Endodermal cell (in vitro differentiated cells): ENCODE measurements at places on chromosomes 11 and 22. TPM values are rescaled to one million over a fixed set of nuclear protein-coding genes. Genes with fewer than 3 reads are reported as not detected.

Gene SH3BP1
- 27.2 to 41.3 TPM (median 38.6 TPM) in 3 replicates for total RNA-seq

Gene B3GAT3
- total RNA-seq = 36.1 and 38.6 TPM in 2 replicates

Gene USH1C
- 1.9 to 3.9 TPM (median 2.8 TPM) in 3 replicates for total RNA-seq

Gene SYT12
- 0.45 and 1.1 TPM in 2 replicates for total RNA-seq

Gene C1QTNF6
- total RNA-seq = 14.5 to 17.1 TPM (median 15.5 TPM) in 3 replicates

Gene HEPHL1
- total RNA-seq = not detected in 2 replicates

Gene UBQLNL
- total RNA-seq = 0.16 and 0.26 TPM in 2 replicates

Gene NPAS4
- not detected in 2 replicates for total RNA-seq

Gene NEFH
- 1.4 to 2.0 TPM (median 1.7 TPM) in 3 replicates for total RNA-seq

GRCh38 chr11:36455658-36456111 lies 54.4 kb downstream of the TRAF6 start:
- peak; percentile 65 for DNase-seq

DNA sequence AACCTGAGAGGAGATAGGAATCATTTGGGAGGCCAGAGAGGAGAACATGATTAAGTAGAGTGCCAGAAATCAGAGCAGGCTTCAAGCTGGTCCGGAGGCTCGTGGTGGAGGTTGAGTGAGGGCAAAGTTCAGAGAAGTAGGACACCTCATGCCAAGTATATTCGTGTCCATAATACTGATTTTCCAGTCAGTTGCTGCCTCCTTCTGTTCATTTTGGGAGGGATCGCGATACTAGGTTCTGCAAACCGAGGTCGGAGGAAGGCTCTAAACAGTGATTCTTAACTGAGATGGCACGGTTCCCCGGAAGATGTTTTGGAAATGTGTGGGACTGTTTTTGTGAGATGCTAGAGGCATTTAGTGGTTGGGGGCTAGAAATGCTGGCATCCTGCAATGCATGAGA lies 13.6 kb upstream of the CD3E start:
- DNase-seq = peak; percentile 73

GRCh38 chr11:117662671-117663269 lies 134.2 kb downstream of the DSCAML1 start:
- no peak for DNase-seq

- peak; percentile 86 for DNase-seq
These were observed 1.6 kb upstream of the KMT2A start for GRCh38 chr11:118434553-118435289.

- no peak for DNase-seq
These were observed 24.6 kb upstream of the ACER3 start for GRCh38 chr11:76835928-76836612.

- no peak for DNase-seq
These were observed 10.7 kb downstream of the SAA4 start for GRCh38 chr11:18225913-18226312.

DNA sequence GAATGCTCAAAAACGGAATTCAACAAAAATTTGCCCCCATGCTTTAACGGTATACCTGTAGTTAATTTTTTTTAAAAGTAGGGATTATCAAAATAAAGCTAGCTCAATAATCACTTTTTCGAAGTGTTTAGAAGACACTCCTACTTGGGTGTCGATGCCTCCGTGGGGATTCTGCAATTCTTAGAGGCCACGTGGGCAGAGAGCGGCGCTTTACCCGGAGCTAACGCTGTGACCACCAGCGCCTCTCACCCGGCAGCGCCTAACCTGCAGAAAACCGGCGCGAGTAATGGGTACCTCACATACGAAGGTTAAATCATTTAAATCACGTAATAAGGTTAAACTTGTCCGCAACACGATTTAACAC lies 583 bp downstream of the TAF1D start:
- peak; percentile 65 for DNase-seq

- DNase-seq = no peak
These were observed 522 bp downstream of the CORO1B start for GRCh38 chr11:67442504-67443404.

GRCh38 chr22:44390613-44390970 lies 77.8 kb upstream of the SHISAL1 start:
- DNase-seq = no peak

GRCh38 chr11:66951927-66952337 lies 6.3 kb downstream of the PC start:
- DNase-seq = no peak

GRCh38 chr11:120703358-120704152 lies 192.0 kb downstream of the GRIK4 start:
- DNase-seq = no peak

DNA sequence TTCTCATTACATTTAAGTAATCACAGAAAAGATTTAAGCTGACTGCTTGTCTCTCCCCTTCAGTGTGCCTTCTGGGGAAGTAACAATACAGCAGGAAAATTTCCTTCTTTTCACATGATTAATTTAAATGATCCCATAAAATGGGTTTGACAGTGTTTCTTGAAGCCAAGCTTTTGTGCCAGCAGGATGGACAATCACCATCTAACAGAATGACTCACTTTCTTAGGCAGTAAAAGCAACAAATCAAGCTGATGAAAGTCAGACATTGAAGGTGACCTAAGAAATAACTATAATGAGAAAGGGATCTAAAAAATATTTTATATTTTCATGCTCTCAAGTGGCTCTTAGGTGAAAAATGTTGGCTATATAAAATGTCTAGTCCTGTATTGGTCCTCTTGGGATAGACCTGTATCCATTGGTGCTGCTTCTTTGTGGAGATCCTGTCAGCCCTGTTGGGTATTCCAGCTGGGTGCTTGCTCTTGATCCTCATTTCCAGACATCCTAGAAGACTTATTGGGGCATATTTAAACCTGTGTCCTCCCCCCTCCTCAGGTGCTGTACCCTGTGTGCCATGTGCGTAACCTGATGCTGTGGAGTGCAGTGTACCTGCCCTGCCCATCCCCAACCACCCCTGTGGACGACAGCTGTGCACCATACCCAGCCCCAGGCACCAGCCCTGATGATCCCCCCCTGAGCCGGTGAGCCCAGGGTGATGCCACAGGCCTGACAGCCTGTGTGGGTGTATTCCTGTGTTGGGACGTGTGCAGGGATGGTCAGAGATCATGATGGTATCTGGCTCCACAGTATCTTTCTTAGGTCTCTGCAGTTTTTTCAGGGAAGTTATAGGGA lies 62.7 kb upstream of the HORMAD2 start:
- DNase-seq = no peak

GRCh38 chr11:100903284-100903683 lies 216.2 kb downstream of the ARHGAP42 start:
- DNase-seq = no peak

GRCh38 chr11:20599221-20600019 lies at the start of gene SLC6A5:
TSS of gene SLC6A5 (plus strand) at chr11:20599608. CDS start at chr11:20599673, 65 bp downstream.
- DNase-seq = peak; percentile 97

GRCh38 chr11:80282643-80283042 lies 841.8 kb upstream of the TENM4 start:
- DNase-seq = no peak

- DNase-seq = no peak
These were observed 96.2 kb downstream of the PDHX start for GRCh38 chr11:35012467-35013191.

GRCh38 chr11:119885861-119886567 lies 157.0 kb upstream of the NECTIN1 start:
- DNase-seq = no peak

DNA sequence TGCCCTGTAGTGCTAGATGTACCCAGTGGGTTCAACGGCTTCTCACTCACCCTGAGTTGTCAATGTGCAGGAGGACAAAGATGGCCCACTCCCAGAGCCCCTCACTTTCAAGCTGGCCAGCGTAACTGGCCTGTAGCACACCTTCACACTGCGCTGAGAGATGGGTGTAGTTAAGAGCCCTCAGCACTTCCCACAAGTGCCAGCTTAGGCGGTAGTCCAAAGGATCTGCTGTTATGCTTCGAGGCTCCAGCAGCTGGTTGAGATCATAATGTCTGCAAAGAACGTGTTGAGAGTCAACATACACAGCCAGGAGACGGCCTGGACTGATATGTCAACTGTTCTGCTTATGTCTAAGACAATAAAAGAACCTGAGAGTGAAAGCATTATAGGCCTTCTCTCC lies 14.7 kb upstream of the CHRNA10 start:
- no peak for DNase-seq
